ENCODE measurements at places on chromosomes 4 and X.

- DNase-seq: no peak
Measured at GRCh38 chr4:38831653-38832052, 25.0 kb downstream of the TLR6 start.

DNA sequence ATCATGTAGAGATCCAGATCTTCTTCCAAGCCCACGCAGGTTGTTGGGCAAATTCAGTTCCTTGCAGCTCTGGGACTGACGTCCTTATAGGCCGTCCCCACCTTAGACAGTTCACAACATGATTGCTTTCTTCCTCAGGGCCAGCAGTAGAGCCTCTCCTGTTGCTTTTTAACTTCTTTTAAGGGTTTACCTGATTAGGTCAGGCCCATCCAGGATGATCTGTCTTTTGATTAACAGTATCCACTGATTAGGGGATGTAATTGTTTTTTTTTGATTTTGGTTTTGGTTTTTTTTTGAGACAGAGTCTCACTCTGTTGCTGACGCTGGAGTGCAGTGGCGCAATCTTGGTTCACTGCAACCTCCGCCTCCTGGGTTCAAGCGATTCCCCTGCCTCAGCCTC lies 109.1 kb upstream of the BMPR1B start:
- no peak for DNase-seq

DNA sequence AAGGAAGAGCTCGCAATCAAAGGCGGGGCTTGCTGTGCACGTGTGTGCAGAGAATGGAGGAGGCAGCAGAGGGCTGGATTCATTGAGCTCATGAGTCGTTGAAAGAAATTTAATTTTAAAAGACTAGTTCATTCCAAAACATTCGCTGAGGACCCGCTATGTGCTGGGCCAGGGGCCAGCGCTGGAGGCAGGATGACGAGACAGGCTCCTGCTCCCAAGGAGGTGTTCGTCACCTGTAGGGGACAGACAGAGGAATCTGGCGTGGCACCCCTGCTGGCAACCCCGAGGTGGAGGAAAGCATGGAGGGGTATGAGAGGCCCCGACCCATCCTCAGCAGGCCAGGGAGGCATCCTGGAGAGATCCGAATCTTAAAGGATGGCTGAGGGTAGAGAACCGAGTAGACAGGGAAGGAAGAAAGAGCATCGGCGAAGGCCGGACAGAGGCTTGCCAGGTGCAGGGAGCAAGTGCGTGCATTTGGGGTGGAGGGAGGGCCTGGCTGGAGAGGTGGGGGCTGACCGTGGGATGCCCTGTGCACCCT lies 96.4 kb downstream of the CPZ start:
- DNase-seq: no peak

- DNase-seq: no peak
Measured at GRCh38 chr4:23789762-23790161, 100.1 kb downstream of the PPARGC1A start.

DNA sequence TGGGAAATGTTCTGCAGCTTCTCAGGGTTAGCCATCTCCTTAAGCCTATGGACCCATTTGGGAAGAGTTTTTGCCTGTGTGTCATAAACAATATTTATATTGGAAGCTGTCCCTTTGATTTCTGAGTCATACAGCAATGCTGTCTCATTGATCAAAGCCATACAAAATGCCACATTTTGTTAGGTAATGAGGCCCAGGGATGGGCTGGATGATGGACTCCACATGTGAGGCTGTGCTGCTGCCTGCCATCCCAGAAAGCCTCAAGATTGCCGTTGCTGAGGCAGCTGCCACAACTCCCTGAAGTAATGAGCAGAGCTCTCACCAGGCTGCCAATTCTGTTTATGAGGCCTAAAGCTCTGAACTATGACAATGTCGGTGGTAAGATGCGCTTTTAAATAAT lies 12.2 kb upstream of the GJB1 start:
- DNase-seq: no peak

GRCh38 chr4:76716658-76717057 lies 181.3 kb downstream of the SOWAHB start:
- no peak for DNase-seq

DNA sequence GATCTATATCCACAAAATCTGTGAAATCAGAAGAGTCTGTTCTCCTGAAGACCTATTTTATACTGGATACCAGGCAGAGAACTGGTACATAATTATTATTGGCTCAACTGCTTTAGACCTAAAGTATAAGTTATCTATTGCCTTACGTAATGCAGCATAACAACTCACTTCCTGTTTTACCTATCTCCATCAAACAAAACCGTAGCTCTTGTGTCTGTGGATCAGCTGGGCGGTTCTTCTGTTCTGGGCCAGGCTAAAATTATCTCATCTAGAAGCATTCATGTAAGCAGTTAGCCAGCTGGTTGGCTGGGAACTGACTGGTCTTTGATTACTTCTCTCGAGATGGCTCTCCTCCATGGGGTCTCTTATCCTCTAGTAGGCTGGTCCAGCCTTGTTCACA lies 57.8 kb downstream of the PPP1R2C start:
- DNase-seq: no peak

DNA sequence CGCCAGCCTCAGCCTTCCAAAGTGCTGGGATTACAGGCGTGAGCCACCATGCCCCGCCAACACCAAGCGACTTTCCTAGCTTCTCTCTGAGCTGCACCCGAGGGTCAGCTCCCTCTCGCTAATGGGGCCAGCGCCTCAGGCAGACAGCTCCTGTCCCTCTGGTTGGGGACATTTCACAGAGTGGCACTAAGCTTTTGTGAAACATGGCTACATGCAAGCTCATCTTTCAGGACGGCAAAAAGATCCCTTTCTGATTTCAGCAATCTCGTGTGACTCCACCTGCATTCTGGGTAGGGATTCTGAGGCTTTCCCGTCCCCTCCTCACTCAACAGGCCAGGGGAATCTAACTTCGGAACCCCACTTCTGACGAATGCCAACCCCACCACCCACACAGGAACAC lies 31.0 kb upstream of the C4orf50 start:
- DNase-seq: no peak

GRCh38 chr4:3668825-3669552 lies 97.2 kb upstream of the ADRA2C start:
- no peak for DNase-seq

GRCh38 chr4:62410371-62411003 lies 1210.4 kb downstream of the ADGRL3 start:
- no peak for DNase-seq

DNA sequence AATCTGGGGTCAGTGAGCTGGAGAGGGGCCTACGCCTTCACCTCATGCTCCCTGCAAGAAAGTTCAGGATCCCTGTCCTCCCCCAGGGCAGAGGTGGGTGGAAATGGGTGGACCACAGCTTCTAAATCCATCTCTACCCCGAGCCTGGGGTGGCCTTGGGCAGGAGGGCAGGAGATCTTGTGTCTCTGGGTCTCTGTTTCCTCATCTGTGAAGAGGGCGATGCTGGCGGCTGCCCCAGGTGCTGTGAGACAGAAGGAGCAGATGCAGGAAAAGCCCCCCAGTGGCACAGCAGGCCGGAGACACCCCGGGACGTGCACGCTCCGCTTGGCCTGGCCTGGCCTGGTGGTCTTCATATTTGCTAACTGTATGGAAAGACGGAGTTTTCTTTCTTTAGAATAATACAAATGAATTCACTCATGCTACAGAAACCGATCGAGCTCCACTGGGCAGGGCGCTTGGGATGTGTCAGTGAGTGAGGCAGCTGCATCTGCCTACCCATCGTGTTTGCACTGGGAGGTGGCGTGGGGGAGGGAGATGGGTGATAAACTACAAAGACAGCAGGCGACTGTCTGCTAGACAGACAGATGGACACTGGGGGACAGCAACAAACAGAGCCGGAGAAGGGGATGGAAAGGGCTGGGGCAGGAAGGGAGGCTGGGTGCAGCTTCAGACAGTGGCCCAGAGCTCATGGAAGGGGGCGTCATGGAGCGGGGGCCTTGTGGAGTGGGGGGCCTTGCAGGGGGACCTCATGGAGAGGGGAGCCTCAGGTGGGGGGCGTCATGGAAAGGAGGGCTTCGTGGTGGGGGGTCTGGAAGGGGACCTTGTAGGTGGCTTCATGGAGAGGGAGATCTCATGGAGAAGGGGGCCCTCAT lies 136.2 kb downstream of the CPZ start:
- DNase-seq: no peak

Measured in HT-29 (cell line).